SK-N-MC (cell line): ENCODE measurements at places on chromosomes 12 and 14.

- no peak for DNase-seq
Measured at GRCh38 chr14:82421286-82421685, 887.6 kb upstream of the SEL1L start.

GRCh38 chr14:73720636-73721035, 6.5 kb upstream of the PNMA1 start:
- no peak for DNase-seq

DNA sequence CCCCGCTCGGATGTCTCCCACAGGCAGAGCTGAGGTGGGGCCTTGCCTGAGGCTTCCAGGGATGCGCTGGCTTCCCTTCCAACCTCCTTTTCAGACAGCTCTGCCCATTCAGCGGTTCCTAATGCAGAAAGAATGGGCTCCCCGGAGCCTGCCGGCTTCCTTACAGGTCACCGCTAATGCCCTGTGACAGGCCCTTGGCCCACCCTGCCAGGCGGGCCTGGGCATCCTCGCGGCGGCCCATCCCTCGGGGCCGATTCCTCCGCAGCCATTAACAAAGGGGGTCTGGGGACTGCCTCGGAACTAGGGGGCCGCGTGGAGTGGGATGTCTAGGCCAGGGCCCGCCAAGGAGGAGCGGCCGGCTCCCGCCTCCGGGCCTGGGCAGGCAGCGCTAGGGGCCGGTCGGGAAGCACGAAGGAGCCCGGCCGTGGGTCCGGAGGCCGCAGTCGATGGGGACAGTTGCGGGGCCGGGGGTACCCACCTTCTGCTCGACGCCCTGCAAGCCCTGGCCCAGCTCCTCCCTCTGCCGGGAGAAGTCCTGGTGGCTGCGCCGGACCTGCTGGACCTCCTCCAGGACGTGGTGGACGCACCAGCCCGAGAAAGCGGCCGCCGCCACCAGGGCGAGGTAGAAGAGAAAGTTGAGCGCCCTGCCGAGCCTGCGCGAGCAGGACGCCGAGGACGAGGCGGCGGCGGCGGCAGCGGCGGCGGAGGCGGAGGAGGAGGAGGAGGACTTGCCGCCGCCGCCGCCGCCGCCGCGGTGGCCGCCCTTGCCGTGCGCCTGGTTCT, 738 bp downstream of the CKAP4 start:
- no peak for DNase-seq

DNA sequence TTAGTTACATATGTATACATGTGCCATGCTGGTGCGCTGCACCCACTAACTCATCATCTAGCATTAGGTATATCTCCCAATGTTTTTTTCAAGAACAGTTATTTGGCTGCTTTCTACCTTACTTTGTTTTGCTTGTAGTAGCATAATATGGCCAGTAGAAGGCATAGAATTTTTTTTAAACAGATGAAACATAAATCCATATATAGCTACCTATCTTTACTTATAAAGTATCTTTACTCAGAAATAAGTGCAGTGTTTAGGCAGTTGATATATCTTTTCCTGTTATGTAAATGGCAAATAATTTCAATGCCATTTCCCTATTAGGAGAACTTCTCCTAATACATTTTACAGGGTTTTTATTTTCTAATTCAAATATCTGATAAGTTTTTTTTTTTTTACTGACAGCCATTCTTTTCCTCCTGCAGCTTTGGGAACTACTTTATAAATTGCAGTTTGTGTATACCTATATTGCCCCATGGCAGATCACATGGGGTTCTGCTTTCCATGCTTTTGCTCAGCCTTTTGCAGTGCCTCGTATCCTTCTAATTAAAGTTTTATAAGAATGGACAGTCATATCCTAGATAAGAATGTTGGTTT, 143.1 kb downstream of the PCNX1 start:
- no peak for DNase-seq

- no peak for DNase-seq
Measured at GRCh38 chr12:25438638-25439037, 114.4 kb downstream of the LMNTD1 start.

DNA sequence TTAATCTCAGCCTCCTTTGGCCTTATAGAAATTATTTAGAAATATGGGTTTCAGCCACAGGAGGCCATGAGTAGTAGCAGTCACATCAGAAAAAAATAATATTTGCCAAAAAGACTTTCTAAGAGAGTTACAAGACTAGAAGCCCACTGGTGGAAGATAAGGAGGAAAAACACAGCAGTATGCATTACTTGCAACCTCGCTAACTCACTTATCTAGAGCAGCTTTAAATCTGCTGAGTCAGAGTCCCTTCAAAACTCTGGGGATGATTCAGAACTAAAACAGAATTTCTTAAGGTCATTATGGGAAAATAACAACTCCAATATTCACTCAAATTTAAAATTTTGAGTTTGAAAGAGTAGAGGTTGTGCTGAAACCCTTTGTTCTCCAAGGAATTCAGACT, 6.2 kb downstream of the OR4K17 start:
- DNase-seq: no peak

DNA sequence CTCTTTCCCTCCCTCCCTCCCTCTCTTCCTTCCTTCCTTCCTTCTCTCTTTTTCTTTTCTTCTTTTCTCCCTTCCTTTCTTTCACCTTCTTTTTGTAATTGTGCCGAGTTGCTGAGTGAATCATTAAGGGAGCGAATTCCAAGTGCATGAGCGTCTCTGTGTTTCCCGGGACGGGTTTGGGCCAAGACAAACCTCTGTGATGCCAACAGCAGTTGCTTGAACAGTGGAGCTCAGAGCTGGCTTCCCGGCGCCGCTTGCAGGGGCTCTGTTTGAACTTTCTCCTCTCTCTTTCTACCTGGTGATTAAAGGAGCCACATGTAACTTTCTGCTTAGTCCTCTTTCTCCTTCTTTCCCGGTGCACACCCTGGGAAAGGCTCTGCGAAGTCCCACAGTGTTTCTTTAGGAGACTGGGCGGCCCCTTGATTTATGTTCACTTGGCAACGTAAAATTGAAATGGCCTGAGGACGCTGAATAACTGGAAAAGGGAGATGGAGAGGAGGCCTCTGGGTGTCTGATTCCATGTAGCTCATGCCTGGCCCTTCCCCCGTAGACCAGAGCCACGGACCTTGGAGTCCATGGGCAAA, 33.7 kb upstream of the MAP1LC3B2 start:
- DNase-seq: no peak

DNA sequence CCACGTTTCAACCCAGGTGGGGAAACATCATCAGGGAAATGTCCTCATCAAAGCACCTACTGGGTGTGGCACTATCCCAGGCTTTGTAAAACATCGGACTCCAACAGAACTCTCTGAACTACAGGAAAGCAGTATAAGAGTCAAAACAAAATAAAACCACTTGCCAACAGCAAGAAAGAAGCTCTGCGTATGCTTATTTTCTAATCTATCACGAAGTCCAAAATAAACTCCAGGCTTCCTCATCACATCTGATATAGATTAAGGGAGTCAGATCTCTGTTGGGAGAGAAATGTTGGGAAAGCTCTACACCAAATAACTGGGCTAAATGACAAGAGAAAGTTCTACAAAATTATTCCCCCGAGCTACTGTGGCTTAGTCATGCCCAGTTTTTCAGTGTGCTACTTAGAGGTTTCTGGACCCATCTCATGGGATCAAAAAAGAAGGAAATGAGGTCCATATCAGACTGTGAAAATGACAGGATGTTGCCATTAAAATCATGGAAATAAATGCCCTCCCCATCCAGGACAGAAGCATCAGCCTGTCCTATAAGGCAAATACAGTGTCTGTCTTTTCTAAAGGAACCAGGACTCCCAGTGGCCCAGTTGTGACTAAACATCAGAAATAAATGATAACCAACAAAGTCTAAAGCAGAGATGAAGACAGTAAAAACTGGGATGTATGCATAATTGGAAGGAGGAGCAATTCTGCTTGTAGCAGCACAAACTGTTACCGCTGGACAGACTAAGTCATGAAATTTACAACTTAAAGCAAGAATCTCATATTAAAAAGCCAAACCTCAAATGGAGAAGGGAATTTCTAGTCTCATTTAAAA, 149.5 kb downstream of the STXBP6 start:
- DNase-seq: no peak

GRCh38 chr14:105335735-105336476, 21.4 kb downstream of the PACS2 start:
- DNase-seq: no peak

GRCh38 chr14:89215531-89215930, 201.5 kb downstream of the FOXN3 start:
- DNase-seq: no peak

DNA sequence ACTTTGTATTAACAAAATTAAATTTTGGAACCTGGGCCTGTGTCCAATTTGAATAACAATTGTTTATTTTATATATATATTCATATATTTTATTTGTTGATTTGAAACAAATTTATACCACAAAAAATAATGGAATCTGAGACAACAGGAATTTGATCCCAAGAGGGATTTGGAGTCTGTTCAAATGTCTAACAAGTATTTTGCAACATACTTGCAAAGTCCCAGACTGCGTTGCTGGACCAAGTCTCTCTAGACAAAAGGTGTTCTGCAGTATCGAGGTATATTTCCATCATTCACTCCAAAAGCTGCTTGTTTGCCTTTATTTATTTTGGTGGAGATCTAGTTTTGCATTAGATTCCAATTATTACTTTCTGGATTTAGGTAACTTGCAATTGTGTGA, 68.7 kb upstream of the PTPRR start:
- DNase-seq: no peak

- DNase-seq: no peak
Measured at GRCh38 chr14:86012461-86012860, 482.5 kb downstream of the FLRT2 start.

GRCh38 chr12:88145567-88146505, 3.7 kb downstream of the TMTC3 start:
- no peak for DNase-seq
